ENCODE measurements at places on chromosomes 16 and 17.

- no peak for DNase-seq
Measured at GRCh38 chr16:54627616-54628015, 303.0 kb upstream of the IRX5 start.

DNA sequence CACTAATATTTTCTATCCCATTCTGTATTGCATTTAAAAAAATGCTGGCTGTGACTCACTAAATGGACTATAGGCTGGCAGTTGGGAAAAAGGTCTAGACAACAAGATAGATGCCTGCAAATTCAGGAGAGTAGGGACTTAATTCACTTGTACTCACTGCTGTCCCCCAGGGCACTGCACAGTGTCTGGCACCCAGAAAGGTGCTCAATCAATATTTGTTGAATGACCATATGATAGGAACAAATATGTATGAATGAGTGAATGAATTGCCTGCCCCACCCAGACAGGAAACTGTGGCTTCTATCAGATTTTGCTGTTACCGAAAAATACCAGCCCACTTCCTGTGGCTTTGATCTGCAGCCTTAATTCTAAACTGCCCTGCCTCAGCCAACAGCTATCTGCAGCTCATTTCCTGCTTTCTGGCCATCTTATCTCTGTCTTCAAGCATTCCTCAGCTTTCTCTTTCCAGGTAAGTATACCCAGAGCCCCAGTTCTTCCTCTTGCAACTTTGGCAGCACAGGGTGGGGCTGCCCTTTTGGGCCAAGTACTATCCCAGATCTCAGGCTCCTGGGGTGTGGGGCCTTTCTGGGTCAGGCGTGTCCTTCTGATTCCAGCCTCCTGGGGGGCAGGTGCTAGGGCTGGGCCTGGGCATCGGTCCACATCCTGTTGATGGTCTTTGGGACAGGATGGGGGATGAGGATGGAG, 15.3 kb upstream of the TNS4 start:
- peak; percentile 67 for DNase-seq

DNA sequence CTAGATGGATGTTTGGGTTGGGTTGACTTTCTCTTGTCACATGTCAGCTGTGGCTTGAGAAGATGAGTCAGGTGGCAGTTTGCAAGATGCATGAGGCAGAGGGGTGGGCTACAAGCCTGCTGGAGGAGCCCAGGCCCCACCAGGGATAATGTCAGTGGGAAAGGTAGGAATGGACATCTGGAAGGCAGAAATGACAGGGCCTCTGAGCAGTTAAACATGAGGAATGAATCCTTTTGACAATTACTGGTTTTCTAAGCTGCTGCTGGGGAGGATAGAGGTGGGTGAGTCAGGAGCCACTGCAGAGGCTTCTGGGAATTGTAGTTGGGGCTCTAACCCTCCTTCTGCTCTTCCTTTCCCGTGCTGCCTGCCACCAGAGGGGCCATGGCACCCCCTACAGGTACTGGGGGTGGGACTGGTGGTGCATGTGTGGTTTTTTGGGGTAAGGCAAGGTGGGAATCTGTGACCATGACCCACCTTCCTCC, 15.7 kb downstream of the SLC52A1 start:
- DNase-seq = peak; percentile 49

DNA sequence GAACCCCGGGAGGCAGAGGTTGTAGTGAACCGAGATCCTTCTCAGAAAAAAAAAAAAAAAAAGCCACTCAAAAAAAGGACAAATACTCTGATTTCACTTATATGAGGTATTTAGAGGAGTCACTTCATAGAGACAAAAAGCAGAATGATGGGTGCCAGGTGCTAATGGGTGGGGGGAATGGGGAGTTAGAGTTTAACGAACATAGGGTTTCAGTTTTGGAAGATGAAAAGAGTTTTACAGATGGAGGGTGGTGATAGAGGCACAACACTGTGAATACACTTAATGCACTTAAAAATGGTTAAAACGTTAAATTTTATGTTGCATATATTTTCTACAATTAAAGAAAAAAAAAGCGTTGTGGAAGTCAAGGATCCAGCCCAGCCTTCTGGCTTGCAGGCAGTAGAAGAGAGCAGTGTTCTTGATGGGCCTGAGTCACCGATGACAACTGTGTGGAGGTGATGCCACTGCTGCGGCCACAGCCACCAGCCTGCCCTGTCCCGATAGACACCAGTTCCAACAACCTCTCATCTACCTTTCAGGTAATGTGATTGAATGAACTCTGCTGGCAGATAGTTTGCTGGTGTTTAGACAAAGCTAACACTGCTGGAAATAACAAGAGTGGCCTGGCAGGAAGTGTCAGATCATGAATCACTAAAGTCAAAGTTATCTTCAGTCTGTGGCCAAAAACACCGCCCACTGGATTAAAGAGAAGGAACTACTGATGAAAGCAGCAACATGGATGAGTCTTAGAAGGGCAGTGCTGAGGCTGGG, 49.9 kb upstream of the COX10 start:
- no peak for DNase-seq

GRCh38 chr17:31750578-31750977, 108.5 kb downstream of the COPRS start:
- no peak for DNase-seq

- DNase-seq = no peak
Measured at GRCh38 chr17:40291281-40291664, 3.6 kb downstream of the CDC6 start.

DNA sequence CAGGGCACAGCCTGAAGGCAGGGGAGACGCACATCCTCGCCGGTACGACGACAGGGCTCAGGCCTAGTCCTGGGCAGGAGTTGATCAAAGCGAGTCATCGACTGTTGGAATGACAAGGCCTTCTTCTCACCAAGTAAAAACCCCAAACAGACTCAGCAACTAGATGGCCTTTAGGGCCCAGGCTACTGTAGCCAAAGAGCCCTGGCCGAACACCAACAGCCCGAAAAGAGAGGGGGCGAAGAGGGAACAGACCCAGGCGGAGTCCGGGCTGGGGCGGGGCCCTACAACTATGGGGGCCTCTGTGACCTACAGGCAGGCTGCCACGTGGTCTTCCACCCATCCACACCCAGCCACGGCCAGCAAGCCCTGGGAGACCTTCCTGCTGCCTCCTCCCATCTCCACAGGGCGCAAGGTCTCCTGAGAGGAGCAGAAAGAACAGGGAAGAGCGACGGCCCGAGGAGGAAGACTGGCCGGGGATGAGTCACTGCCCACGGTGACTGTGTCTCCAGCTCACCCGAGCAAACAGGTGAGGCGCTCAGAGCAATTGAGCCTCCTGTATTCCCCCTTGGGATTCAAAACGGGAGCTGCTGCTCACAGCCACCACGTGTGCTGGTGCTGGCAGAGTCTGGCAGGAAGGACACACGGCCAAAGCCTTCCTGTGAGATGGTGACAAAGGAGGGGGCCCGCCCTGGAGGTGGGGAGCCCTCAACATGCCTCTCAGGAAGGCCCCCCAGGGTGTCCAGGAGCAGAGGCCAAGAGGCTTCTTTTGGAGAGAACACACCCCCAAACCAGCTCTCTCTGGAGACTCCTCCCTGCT, 17.7 kb downstream of the SLC16A3 start:
- no peak for DNase-seq

GRCh38 chr17:57667461-57667923, 77.6 kb downstream of the CCDC182 start:
- no peak for DNase-seq

DNA sequence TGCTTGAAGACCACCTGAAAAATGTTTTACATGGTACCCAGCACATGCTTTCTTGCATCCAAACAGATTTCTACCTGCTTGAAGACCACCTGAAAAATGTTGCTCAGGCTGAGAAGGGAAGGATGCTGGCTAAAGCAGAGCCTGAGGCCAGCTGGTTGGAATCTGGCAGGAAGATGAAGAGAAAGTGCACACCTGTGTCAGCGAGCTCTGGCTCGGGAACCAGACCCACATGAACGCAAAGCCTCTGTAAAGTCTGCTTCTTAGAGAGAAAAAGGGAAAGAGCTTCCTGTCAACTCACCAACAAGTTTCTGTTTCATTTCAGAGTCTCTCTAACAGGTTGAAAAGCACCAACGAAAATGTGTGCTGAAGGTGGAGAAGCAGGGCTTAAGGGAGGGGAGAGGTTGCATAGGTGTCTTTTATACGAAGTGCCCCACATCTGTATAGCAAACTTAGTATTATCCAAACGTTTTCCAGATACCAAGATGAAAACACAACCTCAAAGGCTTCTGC, 226.0 kb downstream of the TOX3 start:
- no peak for DNase-seq

DNA sequence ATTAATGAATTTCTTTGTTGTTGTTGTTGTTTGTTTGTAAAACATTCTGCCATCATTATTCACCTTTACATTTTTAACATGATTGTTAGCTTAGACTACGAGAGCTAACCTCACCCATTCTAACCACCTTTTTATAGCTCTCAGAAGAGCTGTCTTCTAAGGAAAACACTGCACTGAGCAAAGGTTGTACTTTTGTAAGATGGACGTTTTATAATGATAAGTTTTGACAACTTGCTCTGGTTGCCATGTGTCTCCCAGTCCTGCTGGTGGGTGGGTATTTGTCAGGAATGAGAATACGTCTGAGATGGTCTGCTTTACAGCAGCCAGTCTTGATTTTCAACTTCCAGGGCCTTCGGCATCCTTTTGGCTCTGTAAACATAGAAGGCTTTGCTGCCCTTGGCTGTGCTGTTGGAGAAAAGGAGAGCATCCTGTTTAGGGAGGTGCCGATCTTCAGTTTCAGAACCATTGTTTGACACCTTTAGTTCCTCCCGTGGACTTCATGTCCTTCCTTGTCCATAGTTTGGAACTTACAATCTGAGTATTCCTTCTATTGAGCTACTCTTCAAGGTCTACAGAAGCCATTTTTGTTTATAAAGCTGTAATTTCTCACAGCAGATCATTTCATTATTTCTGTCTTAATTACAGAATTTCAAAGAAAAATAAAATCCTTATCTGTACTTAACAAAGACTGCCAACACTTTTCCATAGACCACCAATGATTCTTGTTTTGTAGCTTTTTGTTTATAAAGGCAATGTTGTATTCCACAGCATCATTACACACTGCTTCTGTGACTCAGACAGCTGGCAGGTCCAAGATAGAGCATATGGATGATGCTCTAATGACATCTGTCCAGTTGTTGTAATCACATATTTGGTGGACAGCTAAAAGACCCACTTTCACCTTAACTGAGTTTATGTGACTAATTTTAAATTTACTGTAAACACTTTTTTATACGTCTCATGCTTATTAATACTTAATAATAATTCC, 270.1 kb upstream of the TBX2 start:
- DNase-seq = no peak

- DNase-seq = no peak
Measured at GRCh38 chr17:742147-742793, 9.8 kb downstream of the GEMIN4 start.
